ENCODE measurements at places on chromosomes 3 and 15.
A peak's percentile ranks its signal among the peaks of the same experiment; 100 is the strongest.

DNA sequence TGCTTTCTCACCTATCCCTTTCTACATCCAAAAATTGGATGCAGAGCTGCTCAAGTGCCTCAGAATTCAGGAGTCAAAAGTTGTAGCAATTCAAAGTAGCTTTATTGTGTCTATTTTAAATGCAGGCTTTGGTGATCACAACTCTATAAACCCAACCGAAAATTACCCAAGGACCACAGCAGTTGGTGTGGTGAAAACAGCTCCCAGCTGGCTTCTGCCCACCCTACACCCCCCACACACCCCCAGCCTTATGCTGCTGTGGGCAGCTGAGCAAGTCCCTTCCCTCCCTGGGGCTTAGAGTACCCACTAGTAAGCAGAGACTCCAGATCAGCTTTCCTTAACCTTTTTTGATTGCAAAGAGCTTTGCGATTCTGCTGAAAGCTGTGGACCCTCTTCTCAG is 5.8 kb upstream of the HES1 start:
- no peak for ATAC-seq

DNA sequence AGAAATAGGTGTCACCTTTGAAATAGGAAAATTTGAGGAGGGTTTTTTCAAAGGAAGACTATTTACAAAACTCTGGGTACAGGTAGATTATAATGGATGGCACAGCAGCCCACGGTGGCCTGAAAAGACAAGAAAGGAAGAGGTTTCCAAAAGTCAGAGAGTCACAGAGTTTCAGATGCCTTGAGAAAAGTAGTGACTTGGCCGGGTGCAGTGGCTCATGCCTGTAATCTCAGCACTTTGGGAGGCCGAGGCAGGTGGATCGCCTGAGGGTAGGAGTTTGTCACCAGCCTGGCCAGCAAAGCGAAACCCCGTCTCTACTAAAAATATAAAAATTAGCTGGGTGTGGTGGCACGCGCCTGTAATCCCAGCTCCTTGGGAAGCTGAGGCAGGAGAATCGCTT is 35.2 kb downstream of the OSTN start:
- no peak for ATAC-seq

- ATAC-seq, result no peak
Observed at GRCh38 chr3:82475306-82475705, 713.9 kb upstream of the GBE1 start.

GRCh38 chr3:97719156-97719821 is 45.3 kb upstream of the ARL6 start:
- ATAC-seq, result peak; percentile 76

GRCh38 chr3:123807820-123808219 is 76.3 kb downstream of the MYLK start:
- peak; percentile 13 for ATAC-seq

DNA sequence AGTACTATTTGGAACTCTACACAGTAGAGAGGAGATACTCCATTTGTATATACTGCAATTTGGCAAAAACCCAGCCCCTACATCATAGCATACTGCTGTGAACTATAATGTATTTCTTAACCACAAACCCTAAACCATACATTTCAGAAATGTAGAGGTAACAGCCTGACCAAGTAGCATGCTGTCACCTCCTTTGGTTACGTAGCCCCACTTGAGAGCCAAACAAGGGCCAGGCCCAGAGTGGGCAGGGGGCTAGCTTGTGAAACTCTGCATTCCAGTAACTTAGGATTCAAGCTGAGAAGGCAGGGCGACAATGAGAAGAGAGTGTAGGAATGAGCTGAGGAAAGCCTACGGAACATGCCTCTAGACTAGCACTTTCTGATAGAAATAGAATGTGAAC is 135.8 kb downstream of the GREM1 start:
- ATAC-seq, result no peak

GRCh38 chr15:38164061-38164460 is 88.6 kb upstream of the SPRED1 start:
- ATAC-seq, result no peak

GRCh38 chr3:17730318-17730967 is 12.0 kb downstream of the TBC1D5 start:
- ATAC-seq, result no peak

DNA sequence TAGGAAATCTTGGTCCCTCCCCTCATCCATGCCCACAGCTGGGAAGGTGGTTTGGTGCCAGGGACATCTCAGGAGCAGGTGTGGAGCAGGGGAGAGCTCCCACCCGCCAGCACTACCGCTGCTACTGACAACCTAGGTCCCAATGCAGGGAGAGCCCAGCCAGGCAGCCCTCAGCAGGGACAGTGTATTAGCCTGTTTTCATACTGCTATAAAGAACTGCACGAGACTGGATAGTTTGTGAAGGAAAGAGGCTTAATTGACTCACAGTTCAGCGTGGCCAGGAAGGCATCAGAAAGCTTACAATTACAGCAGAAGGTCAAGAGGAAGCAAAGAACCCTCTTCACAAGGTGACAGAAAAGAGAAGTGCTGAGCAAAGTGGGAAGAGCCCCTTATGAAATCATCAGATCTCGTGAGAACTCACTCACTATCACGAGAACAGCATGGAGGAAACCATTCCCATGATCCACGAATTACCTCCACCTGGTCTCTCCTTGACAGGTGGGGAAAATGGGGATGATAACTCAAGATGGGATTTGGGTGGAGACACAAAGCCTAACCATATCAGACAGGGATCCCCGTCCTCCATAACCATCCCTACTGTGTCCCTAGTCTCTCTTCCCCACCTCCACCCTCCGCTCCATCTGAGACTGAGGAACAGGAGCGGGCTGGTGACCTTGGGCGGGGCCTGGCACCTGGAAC is 218.6 kb downstream of the TBC1D2B start:
- ATAC-seq, result no peak

DNA sequence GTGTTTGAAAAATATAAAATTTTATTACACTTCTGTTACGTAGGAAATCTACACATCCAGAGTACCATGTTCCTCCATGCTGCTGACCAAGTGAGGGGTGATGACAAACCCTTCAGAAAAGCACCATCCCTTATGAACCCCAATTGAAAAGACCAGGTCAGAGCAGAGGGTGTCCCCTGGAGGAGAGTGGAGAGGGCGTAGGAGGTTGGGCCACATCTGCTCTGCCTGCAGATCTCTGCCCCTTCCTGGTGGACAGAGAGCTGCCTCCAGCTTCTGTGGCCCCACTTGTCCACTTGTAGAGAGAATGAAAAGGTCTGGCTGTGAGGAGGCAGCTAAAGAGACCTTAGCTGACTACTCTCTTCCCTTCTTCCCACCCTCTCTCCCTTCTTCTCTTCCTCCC is 55.5 kb downstream of the GLDN start:
- ATAC-seq, result no peak

GRCh38 chr3:181919375-181919774 is 207.7 kb downstream of the SOX2 start:
- ATAC-seq, result no peak

GRCh38 chr3:128307029-128307633 is 153.8 kb downstream of the EEFSEC start:
- ATAC-seq, result no peak

DNA sequence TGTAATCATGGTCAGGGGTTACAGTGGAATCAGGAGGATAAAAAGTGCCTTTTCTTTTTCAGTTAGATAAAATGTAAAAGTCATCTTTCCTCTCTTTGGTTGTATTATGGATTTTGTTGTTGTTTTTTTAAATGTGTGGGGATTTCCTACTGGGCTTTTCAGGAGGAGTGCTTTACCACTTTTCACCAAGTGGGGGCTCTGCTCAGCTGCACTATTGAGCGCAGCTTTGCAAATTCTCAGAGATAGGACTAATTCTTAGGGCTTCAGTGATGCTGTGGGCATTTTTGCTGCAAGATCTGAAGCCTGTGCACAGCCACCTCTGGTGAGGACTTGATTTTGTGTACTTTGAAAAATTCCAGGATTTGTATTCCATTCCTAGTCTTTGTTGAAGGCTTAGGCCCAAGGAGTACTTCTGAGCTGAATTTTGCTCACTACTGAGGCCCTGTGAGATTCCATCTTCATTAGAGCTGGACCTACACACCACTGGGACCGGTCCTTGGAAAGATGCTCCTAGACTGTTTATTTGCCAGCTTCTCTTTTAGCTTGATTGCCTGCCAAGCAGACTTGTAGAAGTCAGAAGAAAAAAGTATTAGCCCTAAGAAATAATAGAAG is 7.5 kb downstream of the GNB5 start:
- ATAC-seq, result no peak

DNA sequence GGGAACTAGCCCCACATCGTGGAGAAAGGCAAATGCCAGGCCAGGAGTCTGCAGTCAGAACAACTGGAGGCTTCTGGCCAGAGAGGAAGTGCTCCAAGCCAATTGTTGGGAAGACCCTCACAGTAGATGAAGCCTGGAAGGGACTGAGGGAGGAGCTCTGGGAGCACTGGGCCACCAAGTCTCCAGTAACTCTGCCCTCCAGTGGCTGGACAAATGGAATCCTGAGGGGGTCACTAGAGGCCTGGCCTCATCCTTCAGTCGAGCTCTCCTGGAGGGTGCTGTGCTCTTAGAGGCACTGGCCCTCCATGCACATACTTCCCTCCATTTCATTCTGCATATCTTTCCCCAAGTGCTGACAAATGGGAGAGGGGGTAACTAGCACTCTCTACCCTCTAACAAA is 103.0 kb downstream of the MYLK start:
- ATAC-seq, result no peak

DNA sequence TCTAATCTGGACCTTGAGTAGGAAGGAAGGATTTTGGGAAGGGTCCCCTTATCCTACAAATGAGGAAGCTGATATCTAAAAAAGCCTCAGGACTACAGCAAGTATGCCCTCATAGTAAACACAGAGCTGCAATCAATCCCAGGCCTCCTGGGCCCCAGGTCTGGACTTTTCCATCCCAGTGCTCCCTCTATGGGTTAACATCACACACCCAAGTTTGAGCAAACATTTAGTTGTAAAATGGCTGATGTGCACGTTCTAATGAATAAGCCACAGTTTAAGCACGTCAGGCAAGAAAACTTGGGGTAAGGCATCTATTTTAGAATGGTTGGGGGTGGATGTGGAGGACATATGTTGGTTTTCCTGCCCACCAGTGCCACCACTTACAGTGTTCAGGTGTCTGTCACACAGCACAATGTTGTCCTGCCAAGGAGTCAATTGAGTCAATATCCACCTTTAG is 44.3 kb upstream of the UBE2E1 start:
- ATAC-seq, result no peak

DNA sequence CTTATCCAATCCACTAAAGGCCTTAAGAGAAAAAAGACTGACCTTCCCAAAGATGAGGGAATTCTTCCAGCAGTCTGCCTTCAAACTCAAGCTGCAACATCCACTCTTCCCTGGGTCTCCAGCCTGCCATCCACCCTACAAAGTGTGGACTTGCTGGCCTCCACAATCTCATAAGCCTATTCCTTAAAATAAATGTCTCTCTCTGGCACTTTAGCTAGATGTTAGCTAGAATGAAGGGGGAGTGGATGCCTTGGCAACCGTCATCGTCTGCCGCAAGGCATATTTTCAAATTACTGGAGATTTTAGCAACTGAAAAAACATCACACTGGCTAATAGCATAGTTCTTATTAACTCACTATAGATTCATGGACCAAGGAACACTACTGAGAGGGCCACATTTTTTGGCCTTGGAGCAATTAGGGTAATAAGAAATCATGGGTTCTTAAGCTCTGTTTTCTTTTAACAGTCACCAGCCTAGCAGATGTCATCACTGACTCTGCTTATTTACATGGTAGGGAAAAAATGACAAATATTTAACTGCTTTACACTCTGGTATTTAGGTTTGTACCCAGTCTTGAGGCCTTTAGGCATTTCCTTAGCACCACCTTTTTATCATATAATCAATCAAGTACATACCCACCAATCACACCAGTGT is 245.3 kb downstream of the MYRIP start:
- ATAC-seq, result no peak

- no peak for ATAC-seq
Observed at GRCh38 chr15:67185051-67185450, 69.4 kb downstream of the AAGAB start.

GRCh38 chr3:100463646-100464155 is 28.7 kb upstream of the TMEM45A start:
- no peak for ATAC-seq

- ATAC-seq, result no peak
Observed at GRCh38 chr15:61685534-61685933, 374.7 kb downstream of the VPS13C start.

- ATAC-seq, result peak; percentile 56
Observed at GRCh38 chr3:11300970-11301369, 28.8 kb downstream of the ATG7 start.

GRCh38 chr3:2967871-2968270 is 142.3 kb downstream of the IL5RA start:
- ATAC-seq, result no peak

DNA sequence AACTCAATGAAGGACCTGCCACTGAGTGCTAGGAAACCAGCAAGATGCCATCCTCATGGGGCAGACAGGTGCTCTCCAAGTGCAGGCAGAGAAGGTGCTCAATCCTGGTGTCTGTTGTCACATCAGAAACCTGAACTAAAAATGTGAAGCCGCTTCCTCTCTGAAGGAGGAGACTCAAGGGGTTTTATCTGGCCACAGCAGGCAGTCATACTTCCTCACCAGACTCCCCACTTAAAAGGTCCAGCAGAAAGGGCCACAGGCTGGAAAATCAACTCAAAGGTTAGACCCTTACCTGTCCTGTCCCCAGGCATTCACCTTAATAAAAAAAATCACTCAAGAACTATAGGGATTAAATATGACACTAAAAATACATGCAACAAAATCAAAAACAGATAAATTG is 4.8 kb downstream of the CCDC12 start:
- no peak for ATAC-seq

GRCh38 chr15:40249477-40250303 is 10.8 kb downstream of the PAK6 start:
- ATAC-seq, result no peak

Data from activated CD4-positive, CD25-positive, alpha-beta regulatory T cell treated with anti-CD3 and anti-CD28 coated beads, Interleukin-2, amount 50 U/mL, for 24 hours (primary cell).